ENCODE measurements at places on chromosomes 4 and X. TPM values are rescaled to one million over a fixed set of nuclear protein-coding genes. Genes with fewer than 3 reads are reported as not detected.
A peak's percentile ranks its signal among the peaks of the same experiment; 100 is the strongest.

The FRMD7 gene
- not detected for total RNA-seq

GRCh38 chrX:54246866-54247265 is 63.8 kb upstream of the FAM120C start:
- no peak for DNase-seq

The ADGRG2 gene
- not detected for total RNA-seq

DNA sequence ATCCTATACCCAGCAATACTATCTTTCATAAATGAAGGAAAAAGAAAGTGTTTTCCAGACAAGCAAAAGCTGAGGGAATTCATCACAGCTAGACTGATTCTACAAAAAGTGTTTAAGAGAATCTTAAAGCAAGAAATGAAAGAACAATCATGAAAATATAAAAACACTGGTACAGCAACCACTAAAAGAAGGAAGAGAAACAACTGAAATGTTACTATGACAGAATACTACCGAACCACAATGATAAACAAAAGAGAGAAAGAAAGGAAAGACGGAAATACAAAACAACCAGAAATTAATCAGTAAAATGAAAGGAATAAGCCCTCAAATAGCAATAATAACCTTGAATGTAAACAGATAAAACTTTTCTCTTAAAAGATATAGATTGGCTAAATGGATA is 110.8 kb upstream of the AFF2 start:
- DNase-seq: no peak

DNA sequence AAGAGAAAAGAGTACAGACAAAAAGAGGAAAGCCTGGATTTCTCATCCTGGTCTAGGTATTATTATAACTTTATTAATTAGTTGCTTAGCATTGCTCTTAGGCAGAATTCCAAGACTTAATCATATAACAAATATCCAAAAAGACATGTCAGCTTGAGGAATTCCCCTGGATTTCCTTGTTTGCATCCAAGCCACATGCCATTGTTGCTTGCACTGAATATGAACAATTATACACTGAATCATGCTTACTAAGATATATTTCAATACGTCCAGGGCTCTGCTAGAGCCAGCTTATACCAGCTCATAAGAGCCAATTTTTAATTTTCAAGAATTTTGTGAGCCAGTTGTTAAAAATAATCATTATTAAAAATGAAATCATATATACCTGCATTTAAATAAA is 5.5 kb upstream of the TLR10 start:
- no peak for DNase-seq

DNA sequence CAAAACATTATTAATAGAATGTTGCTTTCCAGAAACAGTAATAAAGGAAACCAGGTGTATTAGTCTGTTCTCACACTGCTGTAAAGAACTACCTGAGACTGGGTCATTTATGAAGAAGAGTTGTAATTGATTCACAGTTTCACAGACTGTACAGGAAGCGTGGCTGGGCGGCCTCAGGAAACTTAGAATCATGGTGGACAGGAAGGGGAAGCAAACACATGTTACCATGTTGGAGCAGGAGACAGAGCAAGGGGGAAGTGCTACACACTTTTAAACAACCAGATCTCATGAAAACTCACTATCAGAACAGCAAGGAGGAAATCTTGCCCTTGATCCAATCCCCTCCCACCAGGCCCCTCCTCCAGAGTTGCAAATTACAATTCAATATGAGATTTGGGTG is 815.8 kb downstream of the TRIML1 start:
- no peak for DNase-seq

DNA sequence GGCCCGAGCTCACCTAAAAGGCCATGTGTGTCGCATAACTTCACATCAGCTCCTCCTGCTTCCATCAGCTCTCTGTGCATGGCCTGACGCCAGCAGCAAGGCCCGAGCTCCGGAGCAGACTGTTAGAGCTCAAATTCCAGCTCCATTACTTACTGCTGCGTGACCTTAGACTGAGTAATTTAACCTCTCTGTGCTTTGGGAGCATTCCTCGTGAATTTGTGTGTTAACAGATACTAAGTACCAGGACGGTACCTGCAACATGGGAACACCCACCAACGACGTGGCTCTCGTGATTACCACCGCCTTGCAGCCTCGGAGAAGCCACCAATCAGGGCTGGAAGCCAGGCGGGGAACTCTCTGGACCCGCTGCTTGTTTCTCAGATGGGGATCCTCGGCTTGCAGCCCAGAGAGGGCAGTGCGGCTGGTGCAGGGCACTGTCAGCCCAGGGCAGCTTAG is 12.9 kb downstream of the LETM1 start:
- peak; percentile 61 for DNase-seq

The XK gene
- total RNA-seq: 1.5 TPM

DNA sequence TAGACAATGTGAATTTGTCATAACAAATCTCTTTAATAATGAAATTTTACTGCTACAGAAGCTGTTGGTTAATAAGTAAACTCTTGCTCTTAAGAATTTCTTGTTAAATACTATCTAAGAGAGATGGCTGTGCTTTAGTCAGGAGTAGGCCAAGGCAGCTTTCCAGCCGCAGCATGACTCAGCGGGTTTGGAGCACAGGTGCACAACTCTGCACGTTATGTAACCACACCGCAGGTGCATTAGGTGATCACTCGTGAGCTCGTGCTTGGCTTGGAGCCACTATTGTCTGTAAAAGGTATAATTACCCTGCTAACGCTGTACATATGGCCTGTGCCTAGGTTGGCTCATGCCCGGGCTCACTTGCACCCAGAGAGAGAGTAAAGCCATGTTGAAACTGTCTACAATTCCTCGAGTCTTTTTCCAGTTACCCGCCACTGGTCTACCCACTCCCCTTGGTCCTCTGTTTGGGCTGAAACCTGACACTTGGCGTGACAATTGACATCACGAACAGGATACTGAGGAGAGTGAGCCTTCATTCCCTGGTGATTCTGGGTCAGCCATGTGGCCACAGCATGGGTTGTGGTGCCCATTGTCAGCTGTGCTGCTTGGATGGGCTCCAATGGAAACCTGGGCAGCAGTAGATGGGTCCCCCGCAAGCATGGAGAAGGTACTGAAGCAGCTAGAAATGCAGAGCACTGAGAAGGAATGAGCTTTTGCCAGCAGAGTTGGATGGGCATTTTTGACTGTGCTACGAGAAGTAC is 18.4 kb upstream of the ANAPC4 start:
- no peak for DNase-seq

DNA sequence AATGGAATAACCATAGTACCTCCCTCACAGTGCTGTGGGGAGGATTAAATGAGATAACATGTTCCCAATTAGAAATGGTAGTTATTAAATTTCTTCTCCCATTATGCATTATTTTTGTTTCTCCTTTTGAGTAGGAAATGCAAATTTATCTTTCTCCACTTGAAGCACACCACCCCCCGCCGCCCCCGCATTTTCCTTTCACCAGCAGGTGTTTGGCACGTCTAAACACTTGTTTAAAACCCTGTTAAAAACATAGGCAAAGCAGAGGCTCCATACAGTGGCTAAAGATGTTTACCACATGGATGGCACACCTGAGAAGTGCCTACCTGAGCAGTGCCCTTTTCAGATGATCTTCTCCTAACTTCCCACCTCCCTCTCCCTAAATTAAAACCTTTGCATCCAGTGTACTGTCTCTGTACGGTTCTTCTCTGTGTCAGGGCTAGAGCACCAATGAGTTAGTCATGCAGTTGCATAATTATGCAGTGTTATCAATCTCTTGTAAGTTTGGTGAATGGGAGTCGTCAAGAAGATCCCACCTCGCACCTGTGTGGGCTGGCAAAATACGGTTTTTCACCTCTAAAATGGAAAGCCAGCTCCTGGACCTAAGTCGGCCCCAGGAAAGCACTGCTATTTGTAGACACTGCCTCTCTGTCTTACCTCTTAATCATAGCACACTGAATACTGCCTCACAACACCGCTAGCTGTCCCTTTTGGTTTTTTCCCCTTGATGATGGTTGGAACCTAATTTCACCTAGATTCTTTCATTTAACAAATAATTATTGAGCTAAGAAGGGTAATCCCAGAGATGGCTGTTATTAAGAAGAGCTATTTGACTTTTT is 122.0 kb downstream of the CT47B1 start:
- DNase-seq: no peak

GRCh38 chr4:24768006-24768405 is 27.4 kb upstream of the SOD3 start:
- DNase-seq: no peak

The EVC2 gene
- total RNA-seq: not detected

DNA sequence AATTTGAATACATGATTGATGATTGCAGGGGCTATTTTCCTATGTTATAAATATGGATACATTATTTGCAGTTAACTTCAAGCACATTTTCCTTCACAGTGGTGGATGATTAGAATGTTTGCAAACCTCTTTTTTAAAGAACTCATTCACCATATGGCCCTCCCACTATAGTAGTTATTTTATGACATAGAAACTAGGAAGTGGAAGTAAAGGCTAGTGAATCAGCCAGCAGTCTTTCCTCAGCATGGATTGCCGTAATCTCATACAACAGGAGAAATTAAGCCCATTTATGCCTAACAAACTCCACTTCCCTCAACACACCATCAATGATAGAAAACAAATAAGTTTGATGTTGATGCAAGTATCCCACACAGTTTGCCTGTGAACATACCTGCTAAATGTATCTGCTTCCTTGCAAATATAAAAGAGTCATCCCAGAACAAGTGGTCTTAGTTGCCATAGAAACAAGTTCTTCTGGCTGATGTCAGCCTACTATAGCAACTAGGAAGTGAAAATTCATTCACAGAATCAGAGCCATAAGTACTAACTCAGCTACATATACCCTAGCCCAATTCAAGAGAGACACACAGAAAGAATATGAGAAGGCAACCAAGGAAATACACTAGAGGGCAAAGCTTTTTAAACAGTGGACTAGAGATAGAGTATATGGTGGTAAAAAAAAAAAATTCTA is 100.9 kb upstream of the RADX start:
- DNase-seq: no peak

DNA sequence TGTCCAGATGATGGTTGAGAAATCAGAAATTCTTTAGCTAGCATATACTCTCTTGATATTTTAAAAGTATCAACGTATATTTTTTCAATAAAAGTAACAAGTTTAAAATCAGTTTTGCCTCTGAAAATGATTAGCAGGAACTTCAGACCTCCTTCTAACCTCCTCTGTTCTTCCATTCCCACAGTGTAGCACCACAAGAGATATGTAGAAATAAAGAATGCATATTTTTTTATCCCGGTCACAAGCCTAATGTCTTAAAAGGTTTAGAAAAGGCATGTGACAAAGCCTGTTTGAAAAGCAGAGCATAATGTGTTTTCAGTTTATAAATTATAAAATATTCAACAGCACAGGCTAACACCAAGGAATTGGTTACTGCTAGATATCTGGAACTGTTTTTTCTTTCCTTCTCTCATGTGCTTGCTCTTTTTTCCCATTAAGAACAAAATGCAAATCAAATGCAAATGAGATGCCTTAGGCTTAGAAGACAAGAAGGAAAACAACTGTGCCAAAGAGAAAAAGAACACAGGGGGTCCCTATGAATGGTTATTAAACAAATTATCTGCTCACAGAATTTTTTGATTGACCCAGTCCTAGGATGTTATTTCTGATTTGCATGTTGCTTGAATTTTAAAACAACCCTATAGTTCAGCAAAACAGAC is 351.7 kb upstream of the FAM241A start:
- no peak for DNase-seq

GRCh38 chr4:124694946-124695598 is 17.5 kb downstream of the ANKRD50 start:
- DNase-seq: no peak

GRCh38 chr4:179328627-179329026 is 1886.4 kb upstream of the AGA start:
- DNase-seq: no peak

DNA sequence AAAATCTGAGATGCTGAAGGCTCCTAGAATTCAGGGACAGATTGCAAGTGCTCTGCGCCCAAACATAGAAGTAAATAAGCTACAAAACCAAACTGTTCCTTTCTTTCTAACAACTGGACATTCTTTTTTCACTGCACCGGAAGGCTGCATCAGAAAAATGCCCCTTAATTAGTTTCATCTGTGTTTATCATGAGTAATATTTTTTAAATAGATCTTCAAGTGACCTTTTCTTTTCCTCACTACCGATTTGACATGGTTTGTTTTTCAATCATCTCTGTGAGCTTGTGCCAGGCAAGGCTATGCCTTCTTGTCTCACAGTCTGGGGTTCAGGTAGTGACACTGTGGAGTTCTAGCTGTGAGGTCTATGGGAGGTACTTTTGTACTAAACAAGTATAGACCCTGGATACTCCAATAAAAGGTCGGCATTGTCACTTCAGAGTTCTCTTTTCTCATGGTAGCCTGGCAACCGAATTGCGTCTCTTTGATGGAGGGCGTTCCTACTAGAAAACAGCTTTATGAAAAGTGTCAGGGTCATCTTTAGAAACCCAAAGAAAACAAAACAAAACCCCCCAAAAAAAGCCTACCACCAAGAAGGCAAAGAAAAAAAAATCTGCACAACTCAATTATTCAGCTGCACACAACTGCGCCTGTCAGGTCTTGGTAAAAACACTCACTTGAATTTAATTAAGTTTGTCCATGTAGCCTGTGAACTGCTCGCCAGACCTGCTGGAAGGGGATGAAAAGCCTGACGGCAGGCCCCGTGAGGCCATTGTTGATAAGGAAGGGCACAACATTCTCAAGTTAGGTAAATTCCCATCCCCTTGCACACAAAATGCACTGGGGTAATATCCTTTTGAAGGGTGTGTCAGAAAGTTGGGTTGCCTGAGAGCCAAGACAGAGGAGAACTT is 22.8 kb upstream of the ADAMTS3 start:
- DNase-seq: no peak

- no peak for DNase-seq
These were observed 567.9 kb downstream of the INPP4B start for GRCh38 chr4:142278171-142278570.

The AMBN gene
- total RNA-seq: not detected

DNA sequence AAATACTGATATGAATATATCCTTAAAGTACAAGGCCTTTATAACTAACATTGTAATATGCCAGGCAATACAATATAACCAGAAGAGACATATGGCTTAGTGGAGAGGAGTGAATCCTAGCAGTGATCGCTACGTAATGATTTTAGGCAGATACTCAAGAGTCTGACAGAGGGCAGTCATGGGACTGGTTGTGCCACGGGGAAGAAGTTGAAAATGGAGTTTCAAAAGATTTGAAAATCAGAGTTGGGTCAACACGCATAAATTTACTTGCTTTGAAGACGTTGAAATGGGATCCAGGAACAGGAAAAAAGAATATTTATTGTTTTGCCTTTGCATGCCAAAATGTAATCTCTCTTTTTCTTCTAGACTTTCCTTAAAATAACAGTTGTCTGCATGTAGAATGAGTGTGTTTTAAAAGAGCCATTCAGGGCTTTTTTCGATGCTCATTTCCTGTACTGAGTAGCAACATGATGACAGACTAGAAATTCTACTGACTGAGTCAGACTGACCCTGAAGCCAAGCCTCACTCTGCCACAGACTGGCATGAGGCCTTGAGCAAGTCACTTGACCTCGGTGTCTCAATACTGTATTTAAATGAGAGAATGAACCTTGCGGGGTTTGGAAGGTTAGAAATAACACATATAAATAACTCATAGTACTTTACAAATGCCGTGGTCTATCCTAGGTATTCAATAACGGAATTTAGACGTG is 8.1 kb upstream of the SMS start:
- peak; percentile 86 for DNase-seq

The STPG2 gene
- not detected for total RNA-seq

- DNase-seq: no peak
These were observed 143.4 kb downstream of the CPEB2 start for GRCh38 chr4:15145709-15146108.

Measured in HT1080 (cell line).